Stimulated activated CD4-positive, alpha-beta T cell treated with anti-CD3 and anti-CD28 coated beads, Interleukin-1b, Interleukin-23, amount 100 ng/mL, for 1 hour (primary cell): ENCODE measurements at places on chromosomes 6 and 20.

GRCh38 chr6:29553268-29554057 is 6.1 kb downstream of the UBD start:
- DNase-seq: no peak

DNA sequence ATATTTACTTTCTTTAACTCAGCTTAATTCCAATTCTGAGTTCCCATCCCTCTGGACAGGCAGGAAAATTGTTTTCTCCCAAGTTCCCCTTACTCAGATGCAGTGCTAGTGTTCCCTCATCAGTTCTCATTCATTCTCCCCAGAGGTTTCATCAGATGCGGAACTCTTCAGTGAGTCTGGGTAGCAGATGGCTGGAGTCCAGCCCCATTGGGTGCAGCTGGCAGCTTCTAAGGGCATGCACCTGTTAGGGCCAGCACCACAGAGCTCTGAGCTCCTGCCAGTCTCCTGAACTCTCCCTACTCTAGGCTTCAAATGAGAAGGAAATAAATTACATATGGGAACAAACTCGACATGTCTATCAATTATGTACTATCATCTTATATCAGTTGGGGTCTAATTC is 76.6 kb downstream of the SOD2 start:
- DNase-seq: no peak

GRCh38 chr20:58352468-58352867 is 36.6 kb upstream of the VAPB start:
- no peak for DNase-seq

DNA sequence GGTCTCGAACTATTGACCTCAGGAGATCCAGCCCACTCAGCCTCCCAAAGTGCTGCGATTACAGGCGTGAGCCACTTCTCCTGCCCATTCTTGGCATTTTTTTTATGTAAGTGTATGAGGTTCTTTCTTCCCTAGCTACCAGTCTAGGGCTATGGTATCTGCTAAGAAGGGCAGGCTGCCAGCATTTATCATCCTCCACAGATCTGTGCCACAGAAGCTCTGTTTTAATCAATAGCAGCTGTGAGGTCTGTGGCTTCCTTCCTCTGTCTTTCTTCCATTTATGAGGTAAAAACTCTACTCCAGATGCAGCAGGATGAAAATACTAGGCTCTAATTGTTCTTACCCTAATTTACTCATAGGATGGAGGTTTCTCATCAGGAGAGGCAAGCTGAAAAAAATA is 1382.4 kb upstream of the ADGRB3 start:
- DNase-seq: no peak

GRCh38 chr6:14051355-14051754 is 66.2 kb upstream of the CD83 start:
- DNase-seq: no peak

- no peak for DNase-seq
Measured at GRCh38 chr20:5212907-5213487, 86.2 kb downstream of the CDS2 start.

DNA sequence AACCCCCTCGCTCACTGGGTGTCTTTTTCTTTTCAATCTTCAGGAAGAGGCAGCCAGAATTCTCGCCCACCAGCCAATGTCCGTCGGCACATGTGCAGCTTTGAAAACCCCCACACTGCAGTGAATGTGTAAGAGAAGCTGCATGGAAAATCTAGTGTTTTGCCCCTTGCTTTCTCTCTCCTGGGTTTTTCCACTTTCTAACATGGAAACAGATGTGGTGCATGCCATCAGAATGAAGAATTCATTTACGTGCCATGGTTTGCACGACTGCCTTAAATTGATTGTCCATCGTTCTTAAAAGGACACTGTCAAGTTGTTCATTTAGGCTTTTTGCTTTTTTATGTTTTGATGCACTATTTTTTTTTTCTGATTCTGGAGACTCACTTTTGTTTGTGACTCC is 117.1 kb upstream of the RAB32 start:
- DNase-seq: no peak

DNA sequence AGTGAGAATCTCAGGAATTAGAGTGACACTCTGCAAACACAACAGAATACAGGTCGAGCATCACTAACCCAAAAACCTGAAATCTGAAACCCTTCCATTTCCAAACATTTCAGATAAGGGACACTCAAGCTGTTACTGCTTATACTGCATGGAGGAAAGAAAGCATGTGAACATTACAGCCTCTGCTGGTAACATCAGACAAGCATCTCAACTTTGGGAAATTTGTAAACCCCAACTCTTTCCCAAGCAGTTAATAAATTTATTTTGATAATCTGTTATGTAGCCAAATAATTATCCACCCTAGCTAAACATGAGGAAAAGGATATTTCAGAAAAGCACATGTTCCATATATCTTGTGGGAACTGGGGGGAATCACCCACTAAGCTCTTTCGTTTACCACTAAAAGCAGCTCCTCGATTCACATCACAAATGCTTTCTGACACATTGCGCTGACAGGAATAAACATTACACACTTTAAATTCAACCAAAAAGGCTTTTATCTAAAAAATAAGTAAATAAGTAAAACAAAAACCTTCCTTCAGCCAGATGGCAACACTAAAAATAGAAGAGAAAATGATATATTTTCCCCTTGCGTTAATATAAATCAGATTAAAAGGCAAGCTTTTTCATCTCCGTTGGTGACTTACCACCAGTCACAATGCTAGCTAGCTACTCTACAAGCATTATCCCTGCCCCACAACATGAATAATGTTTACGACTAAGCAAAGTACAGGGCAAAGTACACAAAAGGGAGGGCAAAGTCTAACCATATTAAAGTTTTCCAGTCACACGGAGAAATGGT is 120.8 kb downstream of the MAP7 start:
- DNase-seq: no peak

DNA sequence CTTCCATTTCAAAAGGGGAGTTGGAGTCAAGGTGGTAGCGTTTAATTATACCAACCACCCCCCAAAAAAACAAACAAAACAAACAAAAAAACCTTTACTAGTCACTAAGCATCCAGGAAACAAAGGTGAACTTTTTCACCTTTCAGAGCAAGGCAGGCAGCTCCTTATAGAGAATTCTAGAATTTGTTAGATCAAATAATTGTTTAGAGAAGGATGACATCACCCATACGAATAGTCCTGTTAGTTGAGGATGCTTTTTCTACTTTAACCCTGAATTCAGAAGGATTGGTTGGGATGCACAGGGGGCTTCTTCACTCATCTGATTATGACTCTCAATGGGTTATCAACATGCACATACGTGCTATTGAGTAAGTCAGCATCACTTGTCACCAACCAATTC is 44.3 kb downstream of the GNAS start:
- DNase-seq: no peak

DNA sequence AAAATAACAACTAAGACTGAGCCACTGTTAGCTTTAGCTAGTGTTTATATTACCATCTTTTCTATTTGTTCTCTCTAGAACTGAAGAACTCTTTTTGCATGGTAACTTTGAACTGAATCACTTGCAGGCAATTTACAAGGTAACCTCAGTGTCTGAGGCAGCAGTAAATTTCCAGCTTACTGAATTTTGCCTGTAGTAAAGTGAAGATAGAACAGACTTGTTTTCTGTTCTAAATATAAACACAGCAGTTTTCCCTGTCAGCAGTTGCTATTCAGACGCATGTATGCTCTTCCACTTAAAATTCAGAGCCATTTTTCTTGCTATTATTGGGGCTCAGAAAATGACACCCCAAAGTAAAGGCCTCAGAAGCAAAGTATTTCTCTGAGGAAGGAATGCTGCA is 974.0 kb upstream of the GJE1 start:
- no peak for DNase-seq

DNA sequence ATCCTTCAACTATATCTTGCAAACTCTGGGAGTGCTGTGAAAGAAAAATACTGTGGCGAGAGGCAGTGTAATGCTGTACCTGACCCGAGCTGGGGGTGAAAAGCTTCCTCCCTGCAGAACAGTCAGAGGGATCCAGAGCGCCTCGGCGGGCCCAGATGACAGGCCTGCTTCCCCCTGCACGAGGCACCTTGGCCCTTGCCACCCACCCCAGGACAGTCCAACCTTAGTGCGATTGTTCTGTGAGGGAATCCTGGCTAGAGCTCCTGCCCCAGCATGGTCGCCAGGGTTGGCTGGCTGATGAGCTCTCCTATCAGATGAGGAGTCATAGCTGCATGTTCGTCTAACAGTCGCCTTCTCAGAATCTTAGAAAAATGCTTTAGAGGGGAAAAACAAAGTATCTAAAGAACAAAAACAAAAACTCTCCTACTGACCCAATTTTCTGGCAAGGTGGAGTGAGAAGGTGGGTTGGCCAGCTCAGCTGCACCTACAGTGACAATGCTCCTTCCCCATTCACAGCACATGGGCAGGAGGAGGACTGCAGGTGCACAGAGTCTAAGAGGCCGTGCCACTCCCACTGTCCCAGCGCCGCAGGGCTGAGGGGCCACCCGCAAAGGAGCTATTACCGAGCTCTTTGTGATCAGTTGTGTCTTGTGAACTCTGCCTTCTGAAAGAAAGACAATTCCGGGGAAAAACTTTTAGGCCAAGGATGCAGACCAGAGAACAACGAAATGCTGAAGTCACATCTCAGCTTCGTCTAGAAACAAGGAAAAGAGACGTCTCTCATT is 28.6 kb upstream of the GPR6 start:
- no peak for DNase-seq

GRCh38 chr6:158322400-158322723 is 10.1 kb downstream of the TULP4 start:
- no peak for DNase-seq

DNA sequence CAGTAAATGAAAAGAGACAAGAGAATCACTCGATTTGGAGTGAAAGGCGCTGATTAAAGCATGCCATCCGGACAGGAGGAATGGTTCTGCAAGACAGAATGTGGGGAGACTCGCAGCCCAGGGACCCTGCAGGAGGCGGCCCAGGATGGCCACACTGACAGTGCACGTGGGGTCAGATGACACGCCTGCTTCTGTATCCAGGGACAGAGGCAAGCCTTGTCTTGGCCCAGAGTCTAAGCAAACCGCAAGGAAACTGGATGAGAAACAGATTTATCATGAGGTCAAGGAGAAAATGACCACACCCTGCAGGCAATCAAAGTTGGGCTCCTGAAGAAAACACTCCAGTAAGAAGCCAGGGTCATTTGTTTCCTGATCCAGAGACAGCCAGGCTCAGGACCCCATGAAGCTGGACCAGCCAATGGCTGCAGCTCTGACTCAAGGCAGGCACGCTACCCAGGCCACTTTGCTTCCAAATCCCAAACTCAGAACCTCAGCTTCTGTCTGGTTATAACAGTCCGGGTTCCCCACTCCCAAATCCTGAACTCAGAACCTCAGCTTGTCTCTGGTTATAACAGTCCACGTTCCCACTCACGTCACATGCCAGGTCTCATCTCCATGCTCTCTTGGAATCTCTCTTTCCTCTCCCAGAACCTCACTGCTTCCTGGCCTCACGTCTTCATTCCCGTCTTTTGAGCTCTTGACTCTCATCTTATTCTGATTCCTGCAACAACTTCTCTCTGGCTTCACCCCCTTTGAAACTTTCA is 144.9 kb upstream of the THBS2 start:
- no peak for DNase-seq

- DNase-seq: no peak
Measured at GRCh38 chr20:32920530-32921298, 62.0 kb downstream of the EFCAB8 start.

DNA sequence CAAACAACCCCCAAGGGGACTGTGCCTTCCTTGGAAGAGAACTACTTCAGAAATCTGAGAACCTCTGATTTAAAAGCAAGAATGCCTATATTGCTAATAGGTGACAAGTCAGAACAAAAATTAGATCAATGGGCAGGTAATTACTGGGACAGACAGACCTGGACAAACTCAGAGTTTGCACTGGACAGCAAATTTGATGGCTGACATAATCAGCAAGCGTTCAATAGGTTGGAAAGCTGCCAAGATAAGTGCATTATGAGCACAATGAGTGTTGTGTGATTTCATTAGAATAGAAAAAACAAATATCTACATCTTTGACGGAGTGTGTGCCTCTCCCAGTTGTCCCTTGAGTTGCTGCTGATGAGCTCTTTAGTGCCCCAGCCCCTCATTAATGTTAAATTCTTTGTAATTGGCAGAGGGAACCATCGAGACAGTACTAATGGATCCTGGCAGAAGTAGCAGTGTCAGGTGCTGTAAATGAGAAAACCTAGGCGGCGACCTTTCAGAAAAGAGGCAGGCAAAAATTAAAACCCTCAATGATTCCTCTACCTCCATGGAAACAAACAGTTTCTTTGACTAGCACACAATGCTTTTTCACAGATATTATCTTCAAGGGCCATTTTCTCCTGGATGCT is 116.5 kb upstream of the COL21A1 start:
- no peak for DNase-seq

- no peak for DNase-seq
Measured at GRCh38 chr20:13800728-13801134, 15.9 kb downstream of the NDUFAF5 start.

GRCh38 chr6:34455831-34456230 is 10.0 kb upstream of the PACSIN1 start:
- no peak for DNase-seq
